GM18507 (cell line): ENCODE measurements at places on chromosomes 6 and 20.

DNA sequence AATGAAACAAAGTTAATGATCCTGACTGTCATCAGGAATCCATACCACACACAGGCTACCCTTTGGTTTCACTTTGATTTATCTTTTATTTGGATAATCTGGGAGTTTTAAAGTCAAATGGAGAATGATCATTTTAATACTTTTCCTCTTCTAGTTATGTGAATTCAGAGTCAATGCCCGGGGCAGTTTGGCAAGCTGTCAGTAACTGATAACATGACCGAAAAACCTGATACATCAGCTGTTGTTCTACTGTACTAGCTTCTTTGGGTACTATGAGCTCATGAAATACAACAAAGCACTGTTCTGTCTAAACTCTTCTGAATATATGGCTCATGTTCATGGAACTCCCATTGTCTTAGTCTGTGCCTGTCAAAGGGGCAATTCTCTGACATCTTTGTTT is 30.2 kb downstream of the KLHL31 start:
- no peak for DNase-seq

DNA sequence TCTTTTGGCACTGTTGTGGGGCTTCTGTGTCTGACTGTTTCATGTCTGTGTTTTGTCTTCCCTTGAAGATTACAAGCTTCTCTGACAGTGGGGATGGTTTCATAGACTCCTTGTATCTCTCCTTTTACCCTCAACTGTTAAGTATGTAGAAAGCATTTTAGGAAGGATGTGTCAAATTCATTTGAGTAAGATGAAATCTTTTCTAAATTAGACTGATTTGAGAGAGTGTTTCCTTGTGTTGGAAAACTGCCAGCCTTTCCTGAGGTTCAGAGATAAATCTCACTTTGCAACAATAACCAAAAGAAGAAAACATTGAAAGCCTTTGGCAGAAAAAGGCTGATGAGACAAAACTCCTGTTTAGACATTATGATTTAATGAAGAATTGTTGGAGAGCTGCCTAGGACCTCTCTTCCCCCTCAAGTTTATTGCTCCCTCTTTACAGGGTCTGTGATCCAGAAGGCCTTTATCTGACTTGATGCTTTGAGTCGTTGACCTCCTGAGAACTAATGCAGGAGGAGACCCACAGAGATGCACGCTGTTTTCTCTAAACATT is 68.3 kb downstream of the ANKS1A start:
- no peak for DNase-seq

DNA sequence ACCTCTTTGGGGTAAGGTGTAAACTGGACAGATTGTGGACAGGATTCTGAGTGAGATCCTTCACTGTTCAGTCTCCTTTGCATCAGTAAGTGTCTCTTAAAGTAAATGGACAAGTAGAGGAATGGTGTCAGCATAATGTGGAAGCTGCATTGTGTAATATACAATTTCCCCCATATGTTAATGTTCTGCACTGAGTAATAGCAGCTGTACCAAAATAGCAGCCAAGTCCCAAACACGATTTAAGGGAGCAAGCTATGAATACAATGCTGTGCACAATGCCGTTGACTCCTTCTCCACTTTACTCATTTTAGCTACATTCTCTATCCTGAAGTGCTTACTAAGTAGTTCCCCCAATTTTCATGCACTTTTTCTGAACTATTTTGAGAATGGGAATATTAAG is 21.1 kb upstream of the TRIM26 start:
- DNase-seq, result no peak

DNA sequence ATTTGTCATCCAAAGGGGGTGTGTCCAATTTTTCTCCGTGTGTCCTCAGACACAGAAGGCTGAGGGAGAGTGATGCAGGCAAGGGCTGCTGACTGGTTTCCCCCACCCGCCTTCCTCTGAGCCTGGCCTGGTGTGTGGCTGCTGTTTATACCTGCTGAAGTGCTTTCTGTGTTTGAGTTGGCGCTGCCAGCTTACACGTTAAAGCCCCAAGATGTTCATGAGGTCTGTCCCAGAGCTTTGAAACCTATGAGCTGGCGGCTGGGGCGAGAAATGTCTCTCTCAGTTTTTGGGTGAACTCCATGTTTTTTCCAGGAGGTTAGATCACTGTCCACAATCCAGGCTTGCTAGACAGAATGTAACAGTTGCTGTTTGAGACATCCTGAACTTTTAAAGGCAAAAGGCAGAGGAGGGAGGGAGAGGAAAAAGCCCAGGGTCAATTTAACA is 69.0 kb upstream of the CCN2 start:
- DNase-seq, result no peak

DNA sequence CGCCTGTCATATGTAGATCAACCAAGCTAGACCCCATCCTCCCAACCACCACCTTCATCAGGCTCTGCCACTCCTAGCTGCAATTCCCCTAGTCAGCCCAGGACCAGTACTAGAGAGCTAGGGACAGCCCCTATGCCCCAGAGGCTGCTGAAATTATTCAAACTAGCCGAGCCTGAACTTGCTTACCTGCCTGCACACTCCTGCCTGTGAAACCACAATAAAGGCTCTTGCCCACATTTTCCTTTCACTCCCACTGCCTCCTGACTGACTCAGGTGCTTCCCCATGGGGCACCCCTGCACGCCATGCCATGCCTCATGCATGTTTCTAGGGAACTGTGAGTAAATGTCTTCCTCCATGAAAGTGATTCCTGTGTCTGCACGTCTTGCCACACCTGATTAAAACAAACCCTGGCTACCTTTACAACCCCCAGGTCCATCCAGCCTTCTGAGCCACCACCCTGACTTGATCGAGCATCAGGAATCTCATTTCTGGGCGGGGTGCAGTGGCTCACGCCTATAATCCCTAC is 66.5 kb upstream of the IER3 start:
- DNase-seq, result no peak

- DNase-seq, result no peak
These were observed 4.7 kb upstream of the CENPW start for GRCh38 chr6:126335210-126335609.

- DNase-seq, result no peak
These were observed 27.0 kb downstream of the EDEM2 start for GRCh38 chr20:35120012-35120701.

DNA sequence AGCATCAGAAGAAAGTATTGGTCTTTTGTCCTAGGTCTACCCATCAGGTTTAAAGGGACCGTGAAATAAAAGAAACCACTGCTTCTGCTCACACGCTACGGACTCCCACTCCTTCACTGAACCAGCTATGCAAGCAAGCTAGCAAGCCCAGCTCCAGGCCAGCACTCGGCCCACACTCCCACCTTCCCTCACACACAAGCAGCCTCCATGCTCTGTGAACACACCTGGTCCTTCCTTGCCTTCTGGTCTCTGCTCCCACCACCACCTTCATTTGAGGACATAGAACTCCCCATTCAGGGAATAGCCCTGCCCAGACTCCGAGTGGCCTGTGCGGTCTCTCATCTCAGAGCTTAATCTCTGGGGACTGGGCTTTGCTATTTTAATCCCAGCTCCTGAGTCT is 436.4 kb upstream of the CDH4 start:
- no peak for DNase-seq

GRCh38 chr6:44407951-44408670 is 20.6 kb downstream of the CDC5L start:
- no peak for DNase-seq

DNA sequence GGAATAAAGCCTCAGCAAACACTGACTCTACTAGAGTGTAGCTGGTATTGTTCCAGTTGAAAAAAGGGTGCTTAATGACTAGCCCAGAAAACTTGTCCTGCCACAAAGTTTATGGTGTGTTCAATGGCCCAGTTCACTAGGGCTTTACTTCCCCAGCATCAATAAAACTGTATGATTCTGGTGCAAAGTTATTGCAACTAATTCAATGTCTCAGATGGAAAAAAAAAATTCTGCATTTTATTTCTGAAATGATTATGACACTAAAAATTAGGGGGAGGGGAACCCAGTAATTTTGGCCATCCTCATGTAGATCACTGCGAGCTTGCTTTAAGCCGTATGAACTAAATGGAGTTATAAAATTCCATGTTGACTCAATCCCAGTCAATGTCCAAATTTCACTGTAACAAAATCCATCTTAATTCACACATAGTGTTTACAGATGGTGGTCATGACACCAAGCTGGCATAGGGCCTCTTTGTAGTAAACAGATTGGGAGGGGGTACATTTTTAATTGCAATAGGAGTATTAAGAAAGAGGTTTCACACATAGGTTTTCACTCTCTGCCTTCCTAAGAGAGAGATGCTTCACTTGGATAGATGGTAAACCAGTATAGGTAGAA is 41.2 kb downstream of the PTPRK start:
- DNase-seq, result no peak

- DNase-seq, result no peak
These were observed 23.0 kb downstream of the SYNJ2 start for GRCh38 chr6:158004701-158005095.

DNA sequence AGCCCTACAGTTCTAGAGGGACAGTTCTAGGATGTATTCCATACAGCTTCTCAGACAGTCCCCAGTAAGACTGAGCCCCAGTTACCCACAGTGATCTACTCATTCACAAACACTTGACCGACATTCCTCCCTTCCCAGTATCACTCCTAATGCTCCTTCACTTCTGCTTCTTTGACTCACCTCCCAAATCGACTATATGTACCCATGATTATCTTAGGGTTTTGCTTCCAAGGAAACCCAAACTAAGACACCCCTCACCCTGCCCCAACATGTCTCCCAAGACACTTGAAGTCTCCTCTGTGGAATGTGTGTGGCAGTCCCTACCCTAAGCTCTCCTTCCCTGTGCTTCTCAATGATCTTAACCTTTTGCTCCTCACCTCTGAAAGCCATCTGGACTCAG is 23.6 kb upstream of the TGM6 start:
- DNase-seq, result no peak

- no peak for DNase-seq
These were observed 6.3 kb upstream of the PARD6B start for GRCh38 chr20:50724851-50725723.

DNA sequence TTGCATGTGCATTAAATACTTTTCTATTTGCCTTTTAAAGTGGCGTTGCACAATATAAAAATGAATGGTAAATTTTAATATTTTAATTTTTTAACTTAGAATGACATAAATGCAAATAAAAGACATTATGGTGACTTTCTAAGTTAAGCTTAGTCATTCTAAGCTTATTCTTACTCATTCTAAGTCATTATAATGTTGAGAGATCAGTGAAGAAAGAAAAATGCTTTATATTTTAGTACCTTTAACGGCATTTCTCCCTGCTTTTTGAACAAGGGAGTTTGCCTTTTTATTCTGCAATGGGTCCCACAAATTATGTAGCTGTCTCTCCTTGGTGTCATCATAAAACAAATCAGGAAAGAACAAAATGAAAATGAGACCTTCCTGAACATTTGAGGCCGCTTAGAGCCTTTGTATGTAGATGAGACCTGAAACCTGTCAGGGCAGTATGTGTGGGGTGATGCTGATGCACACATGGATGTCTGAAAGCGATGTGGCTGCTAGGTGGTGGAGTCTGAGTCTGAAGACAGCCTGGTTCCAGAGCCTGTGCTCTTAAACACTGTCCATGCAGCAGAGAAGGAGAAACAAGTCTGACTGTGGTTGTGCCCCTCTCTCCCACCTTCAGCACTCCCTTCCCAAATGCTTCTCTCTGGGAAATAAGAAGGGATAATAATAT is 158.0 kb downstream of the PHF3 start:
- DNase-seq, result no peak

GRCh38 chr6:156955494-156956183 is 178.5 kb downstream of the ARID1B start:
- no peak for DNase-seq

DNA sequence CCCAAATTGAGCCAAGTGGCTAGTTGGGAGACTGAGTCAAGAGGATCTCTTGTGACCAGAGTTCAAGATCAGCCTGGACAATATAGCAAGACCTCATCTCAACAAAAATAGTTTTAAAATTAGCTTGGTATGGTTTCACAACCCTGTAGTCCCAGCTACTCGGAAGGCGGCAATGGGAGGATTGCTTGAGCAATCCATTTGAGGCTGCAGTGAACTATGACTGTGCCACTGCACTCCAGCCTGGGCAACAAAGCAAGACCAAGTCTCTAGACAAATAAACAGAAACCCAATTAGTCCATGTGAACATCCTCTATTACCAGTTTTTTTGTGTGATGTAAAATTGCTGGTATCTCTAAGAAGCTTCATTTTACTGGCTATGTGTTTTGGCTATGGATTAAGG is 106.2 kb downstream of the TULP4 start:
- DNase-seq, result no peak

- no peak for DNase-seq
These were observed 57.4 kb upstream of the DDR1 start for GRCh38 chr6:30826961-30827342.

GRCh38 chr6:131828951-131829350 is 21.1 kb downstream of the ENPP1 start:
- no peak for DNase-seq

DNA sequence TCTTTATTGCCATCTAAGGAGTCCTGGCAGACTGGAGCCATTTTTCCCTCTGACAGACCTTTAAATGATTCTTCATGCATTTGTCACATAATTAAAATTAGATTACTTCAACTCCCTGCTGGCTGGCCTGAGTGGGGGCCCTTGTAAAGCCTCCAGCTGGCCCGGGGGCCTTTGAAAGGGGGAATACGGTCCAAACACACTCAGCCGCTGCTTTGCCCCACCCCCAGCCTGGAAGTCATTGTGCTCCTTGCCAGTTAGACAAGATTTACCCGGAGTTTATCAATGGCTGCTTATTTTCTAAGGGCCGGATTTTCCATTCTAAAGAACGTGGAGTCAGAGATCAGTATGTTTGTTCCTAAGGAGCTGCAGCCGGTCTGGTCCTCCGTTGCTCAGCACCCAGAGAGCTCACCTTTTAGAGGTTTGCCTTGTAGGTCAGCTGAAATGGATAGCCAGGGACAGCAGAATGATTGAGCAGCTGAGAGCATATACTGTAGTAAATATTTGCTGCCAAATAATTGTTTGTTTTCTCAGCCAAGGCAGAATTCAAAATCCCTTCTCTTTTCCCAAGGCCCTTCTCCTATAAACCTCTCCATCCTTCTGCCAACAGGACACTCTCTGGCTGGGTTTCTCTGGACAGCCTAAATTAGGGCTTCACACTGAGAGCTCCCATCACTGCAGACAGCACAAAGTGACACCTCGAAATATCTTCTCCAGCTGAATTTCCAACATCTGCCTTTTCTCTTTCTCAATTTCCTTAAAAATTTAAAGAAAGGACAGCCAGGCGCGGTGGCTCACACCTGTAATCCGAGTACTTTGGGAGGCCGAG is 68.4 kb upstream of the RBM24 start:
- DNase-seq, result no peak

GRCh38 chr6:40802481-40802880 is 215.3 kb upstream of the LRFN2 start:
- DNase-seq, result no peak

GRCh38 chr20:50744143-50744792 is 12.9 kb downstream of the PARD6B start:
- DNase-seq, result no peak
